ENCODE measurements at places on chromosomes 1 and 21.

DNA sequence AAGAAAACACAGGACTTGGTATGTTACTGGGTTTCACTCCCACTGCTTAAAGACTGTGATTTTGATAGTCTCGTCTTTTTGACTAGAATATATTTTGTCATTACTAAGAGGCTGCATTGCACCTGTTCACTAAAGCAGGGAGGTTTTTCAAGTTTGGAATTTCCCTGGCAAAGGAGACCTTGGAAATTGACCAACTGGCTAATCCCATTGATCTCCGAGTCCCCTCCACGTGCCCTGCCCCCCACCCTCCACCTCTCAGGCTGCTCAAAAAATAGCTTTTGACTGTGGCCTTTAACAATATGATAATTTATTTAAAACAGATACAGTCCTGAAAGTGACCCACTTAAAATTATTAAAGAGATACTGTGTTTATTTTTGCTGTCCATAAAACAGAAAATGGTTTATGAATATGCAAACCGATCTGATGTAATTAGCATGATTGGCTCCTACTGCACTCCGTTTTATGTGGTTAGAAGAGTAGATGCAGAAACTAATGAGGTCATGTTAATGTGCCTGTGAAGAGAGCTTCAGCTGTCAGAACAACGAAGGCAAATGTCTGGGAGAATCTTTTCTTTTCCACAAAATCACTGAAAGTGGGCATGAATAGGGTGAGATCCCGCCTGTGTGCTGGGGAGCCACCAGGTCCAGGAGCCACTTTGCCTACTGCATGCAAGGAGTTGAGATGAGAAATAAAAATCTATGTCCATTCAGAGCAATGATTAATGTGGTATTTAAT is 361.5 kb downstream of the RRAGC start:
- DNase-seq: no peak

DNA sequence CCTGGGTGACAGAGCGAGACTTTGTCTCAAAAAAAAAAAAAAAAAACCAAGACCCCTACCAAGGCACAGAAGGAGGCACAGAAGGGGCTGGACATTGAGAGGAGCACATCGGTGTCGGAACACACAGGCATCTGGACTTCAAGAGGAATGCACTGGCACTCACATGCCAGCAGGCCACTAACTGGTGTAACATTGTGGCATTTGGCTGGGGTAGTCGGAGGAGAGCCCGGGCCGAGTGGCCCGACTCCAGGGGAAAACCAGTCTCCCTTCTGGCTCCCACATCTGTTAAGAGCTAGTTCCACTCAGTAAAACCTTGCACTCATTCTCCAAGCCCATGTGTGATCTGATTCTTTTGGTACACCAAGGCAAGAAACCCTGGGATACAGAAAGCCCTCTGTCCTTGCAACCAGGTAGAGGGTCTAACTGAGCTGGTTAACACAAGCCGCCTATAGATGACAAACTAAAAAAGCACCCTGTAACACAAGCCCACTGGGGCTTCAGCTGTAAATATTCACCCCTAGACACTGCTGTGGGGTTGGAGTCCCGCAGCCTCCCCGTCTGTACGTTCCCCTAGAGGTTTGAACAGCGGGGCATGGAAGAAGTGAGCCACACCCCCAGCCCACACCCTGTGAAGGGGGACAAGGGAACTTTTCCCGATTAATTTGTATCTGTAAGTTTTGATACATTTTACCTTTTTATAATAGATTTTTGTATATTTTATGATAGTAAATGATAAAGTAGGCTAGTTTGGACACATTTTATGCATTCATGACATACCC is 17.2 kb upstream of the AKIRIN1 start:
- DNase-seq: no peak

- DNase-seq: no peak
These were observed 362.0 kb downstream of the ADGRL2 start for GRCh38 chr1:82162486-82163420.

DNA sequence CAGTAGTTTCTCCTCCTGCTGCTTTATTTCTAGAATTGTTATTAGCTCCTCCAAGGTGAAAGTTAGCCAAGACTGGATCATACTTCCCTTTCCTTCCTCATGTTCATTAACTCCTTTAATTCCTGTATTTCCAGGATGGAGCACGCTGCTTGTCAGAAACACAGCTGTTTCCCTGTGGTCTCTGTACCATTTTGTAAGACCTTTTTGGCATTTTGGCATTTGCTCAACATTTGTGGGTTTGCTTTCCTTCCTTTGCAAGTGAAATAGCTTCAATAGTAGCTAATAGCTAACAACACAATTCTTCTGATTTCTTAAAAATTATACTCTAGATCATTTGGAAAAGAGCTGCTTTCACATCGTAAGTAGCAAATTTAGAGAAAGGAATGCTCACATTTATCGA is 44.3 kb upstream of the HPDL start:
- no peak for DNase-seq

DNA sequence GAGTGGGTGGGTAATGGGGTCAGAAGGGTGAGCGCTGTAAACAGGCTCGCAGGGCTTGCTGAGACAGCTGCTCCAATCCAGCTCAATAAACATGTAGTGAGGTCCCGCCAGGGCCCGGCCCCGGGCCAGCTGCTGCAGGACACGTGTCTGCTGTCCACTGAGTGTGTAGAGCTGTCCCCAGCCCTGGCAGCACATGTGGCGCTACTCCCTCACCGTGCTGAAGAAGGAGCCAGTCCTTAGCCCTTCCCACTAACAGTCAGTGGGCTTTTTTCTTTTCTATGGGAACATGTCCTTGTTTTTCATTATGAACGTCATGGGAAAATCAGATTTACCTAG is 78.9 kb upstream of the C1orf174 start:
- no peak for DNase-seq

DNA sequence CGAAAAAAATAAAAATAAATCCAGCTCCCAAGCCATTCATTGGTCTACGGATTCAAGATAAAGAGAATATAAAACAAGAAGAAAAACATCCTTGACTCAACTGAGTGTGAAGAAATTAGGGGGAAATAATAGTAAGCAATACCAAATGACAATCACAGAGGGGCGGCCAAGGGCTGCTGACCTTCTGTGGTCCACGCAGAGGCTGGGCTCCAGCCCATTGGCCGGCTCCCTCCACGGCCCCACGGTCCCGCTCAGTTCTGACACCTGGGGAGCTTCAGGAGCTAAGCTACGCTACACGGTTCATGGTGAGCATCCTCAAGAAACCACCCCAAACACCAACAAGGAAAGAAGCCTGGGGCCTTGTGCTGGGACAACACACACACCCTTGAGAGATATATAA is 400 bp upstream of the KRTAP10-12 start:
- DNase-seq: no peak

- no peak for DNase-seq
These were observed 397.9 kb upstream of the TMPRSS15 start for GRCh38 chr21:18801468-18801867.

- no peak for DNase-seq
These were observed 78.4 kb upstream of the CTTNBP2NL start for GRCh38 chr1:112317611-112318062.

Measured in activated T-helper 1 cell treated with anti-CD3 and anti-CD28 coated beads, Interleukin-2, amount 50 U/mL, for 16 hours (primary cell).